Stimulated activated CD4-positive, alpha-beta T cell treated with anti-CD3 and anti-CD28 coated beads, Interleukin-1b, Interleukin-23, amount 100 ng/mL, for 1 hour (primary cell): ENCODE measurements at places on chromosomes 6 and 20.

GRCh38 chr6:85403331-85404015 is 46.4 kb upstream of the NT5E start:
- DNase-seq: no peak

DNA sequence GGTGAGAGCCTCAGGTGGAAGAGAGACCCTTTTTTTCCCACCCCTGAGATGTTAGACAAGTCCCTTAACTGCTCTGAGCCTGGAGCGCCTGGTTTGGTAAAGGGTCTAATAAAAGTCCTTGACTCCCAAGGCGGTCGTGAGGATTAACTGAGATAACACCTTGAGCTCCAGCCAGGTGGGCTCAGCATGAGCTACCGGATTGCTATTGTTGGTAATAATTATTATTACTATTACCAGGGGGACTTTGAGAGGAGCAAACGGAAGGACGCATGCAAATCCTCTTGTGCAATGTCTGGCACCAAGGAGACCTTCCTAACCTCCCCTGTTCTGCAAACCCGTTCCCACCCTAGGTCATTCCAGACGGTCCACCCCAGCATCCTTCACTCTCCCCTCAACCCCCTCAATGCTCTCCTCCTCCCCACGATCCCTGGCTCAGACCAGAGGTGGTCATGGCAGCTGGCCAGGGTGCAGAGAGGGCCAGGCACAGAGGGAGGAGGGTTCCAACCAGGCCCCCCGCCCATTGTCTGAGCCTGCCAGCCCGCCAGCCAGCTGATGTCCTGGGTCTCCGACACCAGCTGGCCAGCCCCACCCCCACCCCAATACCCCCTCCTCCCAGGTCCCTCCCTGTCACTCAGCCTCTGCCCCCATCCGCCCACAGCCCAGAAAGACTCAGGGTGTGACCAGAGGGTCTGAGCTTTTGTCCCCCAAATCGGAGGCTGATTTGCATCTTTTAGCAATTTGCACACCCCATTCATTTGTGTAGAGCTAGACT is 14.3 kb upstream of the CBFA2T2 start:
- no peak for DNase-seq

DNA sequence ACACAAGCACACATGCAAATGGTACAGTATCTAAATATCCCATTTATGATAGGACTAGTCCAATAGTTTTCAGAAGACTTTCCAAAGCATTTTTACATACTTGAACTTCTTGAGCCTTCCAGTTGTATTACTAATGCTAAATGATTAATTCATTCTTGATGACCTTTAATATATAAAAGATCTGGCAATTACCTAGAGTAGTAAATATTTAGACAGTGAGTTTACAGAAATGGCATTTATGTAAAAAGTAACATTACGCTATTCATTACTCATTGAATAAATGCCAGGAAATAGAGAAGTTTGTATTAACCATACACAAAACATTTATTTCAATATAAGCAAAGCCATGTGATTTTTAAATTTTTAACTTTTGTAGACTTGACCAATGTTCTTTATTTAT is 158.8 kb downstream of the DST start:
- no peak for DNase-seq

DNA sequence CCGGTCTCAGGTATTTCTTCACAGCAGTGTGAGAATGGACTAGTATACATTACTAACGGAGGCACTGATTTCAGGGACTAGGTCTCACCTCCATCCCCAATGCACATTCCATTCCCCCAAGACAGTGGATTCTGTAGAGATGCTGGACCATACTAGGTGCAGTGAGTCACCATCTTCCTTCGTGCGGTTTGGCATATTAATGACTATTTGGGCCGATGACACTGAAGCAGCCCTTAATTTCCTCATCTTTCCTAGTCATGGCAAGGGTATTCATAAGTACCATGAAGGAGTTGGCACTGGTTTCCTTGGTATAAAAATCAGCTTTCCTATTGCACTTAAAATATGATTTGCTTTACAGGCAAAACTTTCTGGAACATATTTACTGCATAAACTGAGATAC is 121.4 kb upstream of the TRAF3IP2 start:
- DNase-seq: no peak

DNA sequence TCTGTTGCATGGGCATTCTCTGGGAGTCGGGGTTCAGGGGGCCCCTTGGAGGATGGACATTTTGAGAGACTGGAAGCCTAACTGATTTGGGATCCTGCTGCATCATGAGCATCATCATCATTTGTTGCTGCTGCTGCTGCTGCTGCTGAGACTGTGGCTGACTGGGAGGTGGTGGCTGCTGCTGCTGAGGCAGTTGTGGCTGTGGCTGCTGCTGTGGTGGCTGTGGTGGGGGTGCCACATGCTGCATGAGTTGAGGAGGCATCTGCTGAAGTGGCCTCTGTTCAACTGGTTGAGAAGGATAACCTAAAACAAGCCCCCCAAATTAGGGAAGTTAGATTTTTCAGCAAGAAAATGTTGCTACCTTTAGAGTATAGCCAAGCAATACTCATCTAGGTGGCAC is 38.9 kb downstream of the TP53INP2 start:
- DNase-seq: no peak

- DNase-seq: no peak
These were observed 52.9 kb upstream of the FABP7 start for GRCh38 chr6:122726649-122727048.

DNA sequence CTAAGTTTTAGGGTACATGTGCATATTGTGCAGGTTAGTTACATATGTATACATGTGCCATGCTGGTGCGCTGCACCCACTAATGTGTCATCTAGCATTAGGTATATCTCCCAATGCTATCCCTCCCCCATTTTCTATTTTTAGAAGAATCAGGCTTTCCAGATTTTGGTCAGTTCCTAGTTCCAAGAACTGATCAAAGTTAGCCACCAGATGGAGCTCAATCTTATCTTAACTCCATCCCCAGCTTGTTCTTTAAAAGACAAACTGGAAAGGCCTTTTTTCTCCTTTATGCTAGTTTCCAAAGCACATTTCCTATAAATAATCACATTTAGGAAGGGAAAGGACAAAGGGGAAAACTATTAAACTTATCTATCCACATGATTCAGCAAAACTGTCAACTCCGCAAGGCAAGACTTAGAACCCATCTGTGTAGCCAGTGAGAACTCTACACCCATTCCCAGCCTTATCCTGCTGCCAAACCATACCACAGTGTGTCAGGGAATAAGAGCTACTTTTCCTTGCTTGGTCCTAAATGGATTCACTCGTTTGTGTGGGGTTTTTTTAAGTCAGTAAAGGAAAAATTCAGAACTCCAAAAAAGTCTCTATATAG is 22.8 kb upstream of the KHDC1 start:
- DNase-seq: no peak

GRCh38 chr6:144330017-144330987 is 45.2 kb downstream of the UTRN start:
- no peak for DNase-seq

GRCh38 chr20:23278172-23278571 is 72.4 kb upstream of the NXT1 start:
- DNase-seq: no peak

DNA sequence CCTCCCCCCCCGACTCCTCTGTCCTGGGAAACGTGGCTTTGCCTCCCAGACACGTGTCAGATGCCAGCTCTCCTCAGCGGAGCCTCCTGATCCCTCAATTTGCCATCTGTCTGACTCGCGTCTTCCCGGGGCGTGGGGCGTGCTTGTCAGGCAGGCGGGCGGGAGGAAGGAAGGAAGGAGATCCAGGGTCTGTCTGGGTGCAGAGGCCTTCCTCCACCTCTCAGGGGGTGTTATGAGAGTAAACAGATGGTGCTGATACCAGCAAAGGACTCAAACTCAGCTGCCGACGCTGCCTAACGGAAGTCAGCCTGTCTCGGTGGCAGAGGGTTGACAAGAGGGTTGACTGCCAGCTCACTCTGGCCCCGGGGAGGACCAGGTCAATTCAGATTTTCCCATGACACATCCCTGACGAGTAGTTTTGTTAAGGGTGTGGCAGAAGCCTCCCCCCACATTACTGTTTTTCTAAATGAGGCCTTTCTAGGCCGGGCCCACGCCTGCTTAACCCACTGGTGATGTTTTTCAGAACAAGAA is 17.0 kb downstream of the UQCC2 start:
- DNase-seq: peak; percentile 58

- DNase-seq: no peak
These were observed 564.3 kb upstream of the MARCKS start for GRCh38 chr6:113292646-113293422.

GRCh38 chr20:63782051-63782471 is 42.5 kb downstream of the SLC2A4RG start:
- DNase-seq: no peak

GRCh38 chr6:159789377-159790148 is at the start of gene TCP1:
Gene TCP1, minus strand, starts transcription at chr6:159789602. Its CDS starts 134 bp downstream, at chr6:159789468.
- peak; percentile 95 for DNase-seq

GRCh38 chr6:21371676-21372171 is 221.8 kb upstream of the SOX4 start:
- no peak for DNase-seq
